Amniotic stem cell (primary cell): ENCODE measurements at places on chromosomes 5 and 9.

DNA sequence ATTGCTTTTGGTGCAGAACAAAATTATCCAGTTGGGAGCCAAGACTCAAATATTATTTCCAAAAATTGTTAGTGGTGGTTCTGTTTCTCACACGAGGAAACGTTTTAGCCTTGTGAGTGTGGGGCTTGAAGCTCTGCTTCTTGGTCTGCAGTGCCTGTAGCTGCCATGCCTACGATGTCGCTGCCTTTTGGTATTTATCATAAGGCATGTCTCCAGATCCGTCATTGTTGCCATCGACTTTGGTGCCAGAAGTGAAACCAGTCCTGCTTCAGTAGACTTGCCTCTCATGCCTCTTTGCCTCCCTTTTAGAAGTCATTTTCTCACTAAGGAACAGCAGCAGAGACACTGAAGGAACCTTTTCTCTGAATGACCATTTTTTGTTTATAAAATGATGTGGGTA is 29.7 kb upstream of the CATSPER3 start:
- DNase-seq, result no peak

DNA sequence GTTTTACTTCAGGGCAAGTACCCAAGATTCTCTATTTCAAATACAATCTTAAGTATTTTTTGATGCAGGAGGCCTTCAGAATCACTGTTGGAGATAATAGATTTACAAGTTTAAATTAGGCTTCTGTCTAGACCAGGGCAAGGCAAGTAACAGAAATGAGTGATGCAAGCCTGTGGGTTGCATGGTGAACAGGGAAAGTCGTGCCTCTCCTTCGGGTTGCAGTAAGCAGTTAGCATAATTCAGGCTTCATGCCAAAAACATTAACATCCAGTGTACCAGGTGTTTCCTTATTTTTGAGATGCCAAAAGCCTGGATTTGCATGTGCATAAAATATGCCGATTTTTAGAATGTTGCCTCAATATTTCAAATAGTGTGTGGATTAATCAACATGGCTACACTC is 369.0 kb downstream of the CAAP1 start:
- no peak for DNase-seq

DNA sequence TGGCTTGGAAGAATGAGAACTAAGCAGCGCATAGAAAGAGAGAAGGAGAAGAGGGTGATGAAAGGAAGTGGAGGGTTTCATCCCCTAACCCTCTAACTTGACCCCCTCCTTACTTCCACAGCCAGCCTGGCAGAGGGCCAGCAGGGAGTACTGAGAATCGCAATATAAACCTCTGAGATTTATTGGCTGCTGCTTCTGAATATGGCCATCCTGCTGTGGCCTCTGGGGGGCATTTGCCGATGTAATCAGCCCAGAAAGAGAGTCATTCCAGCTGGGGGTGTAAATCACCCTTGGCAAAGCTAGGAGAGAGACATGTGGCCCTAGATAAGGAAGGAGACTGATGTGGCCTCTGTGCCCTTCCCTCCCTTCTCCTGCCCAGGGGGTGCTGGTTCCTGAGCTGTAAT is 960 bp upstream of the GFRA3 start:
- no peak for DNase-seq

GRCh38 chr5:14457476-14457875 is 124.1 kb upstream of the OTULINL start:
- DNase-seq, result no peak

- DNase-seq, result no peak
These were observed 273.1 kb upstream of the DAB2 start for GRCh38 chr5:39697881-39698280.

GRCh38 chr5:135269199-135269598 is 129.8 kb downstream of the MACROH2A1 start:
- DNase-seq, result no peak

- no peak for DNase-seq
These were observed 1.8 kb upstream of the DCANP1 start for GRCh38 chr5:135448791-135449507.

DNA sequence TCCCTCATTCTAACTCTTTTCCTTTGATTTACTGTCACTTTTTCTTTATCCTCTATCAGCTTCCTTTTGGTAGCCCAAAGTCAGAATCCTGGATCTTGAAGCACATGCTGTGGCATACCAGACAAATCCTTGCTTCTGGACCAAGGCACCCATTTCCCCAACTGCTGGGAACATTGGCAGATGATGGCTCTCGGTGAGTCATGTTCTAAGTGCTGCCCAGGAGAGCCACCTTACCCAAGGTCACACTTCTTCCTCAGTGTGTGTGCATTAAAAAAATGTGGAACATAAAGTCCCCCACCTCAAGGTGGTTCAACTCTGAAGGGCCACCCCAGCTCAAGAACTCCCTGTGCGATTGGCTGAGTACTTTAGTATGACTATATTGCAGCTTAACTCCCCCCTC is 141.4 kb upstream of the PUM3 start:
- DNase-seq, result no peak

DNA sequence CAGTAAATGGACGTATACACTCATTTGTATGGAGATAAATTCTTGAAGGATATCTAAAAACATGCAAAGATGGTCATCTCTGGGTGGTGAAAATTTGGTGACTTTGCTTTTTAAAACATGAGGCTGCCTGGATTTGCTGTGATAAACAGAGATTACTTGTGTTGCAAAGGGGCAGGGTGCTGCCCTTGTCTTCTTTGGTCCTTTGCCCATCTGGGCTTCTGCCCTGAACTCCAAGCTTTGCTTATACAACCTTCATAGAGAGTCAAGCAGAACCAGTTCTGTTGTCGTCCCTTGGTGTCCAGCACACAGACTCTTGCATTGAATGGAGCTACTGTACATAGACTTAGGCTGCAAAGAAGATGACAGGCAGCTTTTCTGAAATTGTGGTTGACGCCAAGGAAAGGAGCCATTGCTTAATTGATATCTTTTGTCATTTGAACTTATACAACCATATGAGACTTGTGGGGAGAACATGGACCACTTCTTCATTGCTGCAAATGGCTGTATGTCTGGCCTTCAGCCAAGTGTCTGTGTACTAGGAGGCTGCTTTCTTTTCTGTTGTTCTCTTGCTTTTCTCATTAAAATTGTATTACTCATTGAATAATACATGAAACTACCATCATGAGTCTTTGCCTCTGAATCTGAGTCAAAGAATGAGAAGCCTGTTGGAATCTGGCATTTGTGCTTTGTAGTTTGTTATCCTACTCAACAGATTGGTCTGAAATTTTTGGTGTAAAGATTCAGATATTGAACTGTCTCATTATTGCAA is 152.5 kb downstream of the DMRT2 start:
- no peak for DNase-seq

DNA sequence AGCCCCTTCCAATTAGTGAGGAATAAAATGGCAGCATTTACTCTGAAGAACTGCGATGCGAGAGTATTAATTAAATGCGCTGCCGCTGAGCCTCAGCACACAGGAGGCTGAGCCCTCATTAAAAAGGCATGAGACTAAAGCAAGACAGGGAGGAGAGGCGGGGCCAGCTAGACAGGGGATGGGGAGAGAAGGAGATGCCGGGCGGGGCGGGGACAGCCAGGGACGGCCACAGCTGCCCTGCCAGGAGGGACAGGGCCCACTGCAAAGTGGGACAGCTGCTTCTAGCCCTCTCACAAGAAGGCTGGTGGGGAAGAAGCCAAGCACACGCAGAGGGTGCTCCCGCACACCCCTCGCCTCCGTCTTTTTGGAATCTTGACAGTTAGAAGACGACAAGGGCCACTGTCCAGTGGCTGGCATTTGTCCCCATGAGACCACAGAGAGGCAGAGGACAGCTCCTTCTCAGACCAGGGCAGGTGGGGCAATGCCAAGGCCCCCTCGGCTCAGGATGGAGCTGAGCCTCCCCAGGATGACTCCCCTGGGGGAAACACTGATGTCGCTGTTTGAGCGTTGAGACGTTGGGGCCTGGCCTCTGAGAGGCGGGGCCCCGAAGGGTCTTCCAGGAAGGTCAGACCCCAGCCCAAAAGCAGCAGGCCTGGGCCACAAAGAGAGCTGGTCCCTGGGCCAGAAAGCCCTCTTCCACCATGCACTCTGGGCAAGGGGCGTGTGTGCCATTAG is 26.9 kb downstream of the ADAMTS2 start:
- DNase-seq, result no peak

DNA sequence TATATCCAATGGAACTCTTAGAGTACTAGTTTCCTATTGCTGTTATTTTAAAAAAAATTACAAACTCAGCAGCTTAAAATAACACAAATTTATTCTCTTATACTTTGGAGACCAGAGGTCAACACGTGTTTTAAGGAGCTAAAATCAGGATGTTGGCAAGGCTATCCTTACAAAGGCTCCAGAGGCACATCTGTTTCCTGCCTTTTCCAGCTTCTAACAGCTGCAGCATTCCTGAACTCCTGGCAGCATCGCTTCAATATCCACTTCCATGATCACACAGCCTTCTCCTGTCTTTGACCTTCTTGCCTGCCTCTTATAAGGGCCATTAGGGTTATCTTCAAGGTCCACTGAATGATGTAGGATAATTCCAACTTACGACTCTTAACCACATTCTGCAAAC is 92.2 kb upstream of the CCNG1 start:
- DNase-seq, result no peak

GRCh38 chr9:98714833-98715232 is 6.1 kb upstream of the GABBR2 start:
- DNase-seq, result no peak

- DNase-seq, result no peak
These were observed 37.1 kb upstream of the SH3TC2 start for GRCh38 chr5:149099920-149100319.

GRCh38 chr5:10559871-10560270 is 4.0 kb upstream of the ANKRD33B start:
- no peak for DNase-seq

DNA sequence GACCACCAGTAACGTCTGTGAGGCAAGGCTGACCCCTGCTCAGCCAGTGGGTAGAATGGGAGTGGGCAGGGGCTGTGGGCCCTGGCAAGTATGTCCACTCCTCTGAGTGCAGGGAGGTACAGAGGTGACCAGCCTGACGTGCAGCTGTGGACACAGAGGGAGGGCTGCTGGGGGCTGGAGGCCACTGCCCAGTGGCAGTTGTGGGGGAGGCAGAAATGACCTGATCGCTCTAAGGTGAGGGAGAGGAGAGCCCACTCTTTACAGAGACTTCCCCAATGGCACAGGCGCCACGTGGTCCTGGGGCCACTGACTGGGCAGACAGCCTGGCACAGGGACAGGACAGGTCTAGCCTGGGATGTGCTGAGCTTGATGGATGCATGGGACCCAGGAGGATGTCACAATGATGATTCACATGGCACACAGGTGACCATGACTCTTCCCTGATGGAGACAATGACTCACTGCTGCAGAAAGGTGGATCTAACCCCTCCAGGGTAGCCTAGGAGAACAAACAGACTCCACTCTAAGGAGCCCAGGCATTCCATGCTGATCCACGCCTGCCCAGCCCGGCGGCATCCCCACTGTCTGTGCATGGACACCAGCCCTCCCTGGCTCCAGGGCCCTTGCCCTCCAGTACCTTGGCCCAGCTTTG is 7.7 kb downstream of the LPCAT1 start:
- no peak for DNase-seq

- no peak for DNase-seq
These were observed 18.1 kb downstream of the LPCAT1 start for GRCh38 chr5:1505506-1506241.

DNA sequence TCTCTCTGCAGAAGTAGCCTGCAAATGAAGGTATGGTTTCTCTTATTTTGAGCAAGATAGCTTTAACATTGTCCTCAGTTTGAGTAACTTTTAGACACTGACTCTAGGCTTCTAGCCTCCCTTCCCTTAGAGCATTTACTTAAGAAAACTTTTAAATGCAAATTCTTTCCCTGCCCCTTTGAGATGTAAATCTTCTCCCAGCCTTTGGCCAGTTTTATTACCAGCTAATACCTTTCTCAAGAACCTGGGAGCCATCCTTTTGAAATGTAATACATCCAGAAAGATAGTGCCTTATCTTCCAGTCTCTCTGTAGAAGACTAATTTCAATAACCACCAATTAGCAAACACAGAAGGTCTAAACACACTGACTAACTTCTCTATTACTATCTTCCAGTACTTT is 688.9 kb upstream of the CDH9 start:
- no peak for DNase-seq

GRCh38 chr5:1093361-1093760 is 18.5 kb downstream of the SLC12A7 start:
- no peak for DNase-seq

DNA sequence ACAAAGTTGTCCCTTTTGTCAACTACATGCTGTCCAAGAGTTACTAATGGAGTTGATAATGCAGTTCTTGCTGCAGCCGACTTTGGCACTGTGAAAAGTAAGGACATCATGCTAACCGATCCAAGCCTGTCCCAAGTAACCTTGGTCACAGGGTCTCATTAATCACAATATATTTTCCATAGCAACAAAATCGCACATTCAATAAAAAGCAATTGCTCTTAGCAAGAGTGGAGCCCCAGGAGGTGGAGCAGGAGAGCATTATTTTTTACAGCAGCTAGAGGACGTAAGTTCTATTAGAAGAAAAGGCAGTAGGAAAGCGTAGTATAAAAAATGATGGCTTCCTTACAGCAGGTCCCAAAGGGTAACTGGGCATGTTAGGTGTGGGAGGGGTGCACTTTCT is 570.3 kb downstream of the EBF1 start:
- DNase-seq, result no peak
